ENCODE measurements at places on chromosomes 4 and X. TPM values are rescaled to one million over a fixed set of nuclear protein-coding genes. Genes with fewer than 3 reads are reported as not detected.

- DNase-seq = no peak
Measured at GRCh38 chr4:19508442-19508841, 743.3 kb upstream of the SLIT2 start.

LARP1B gene
- total RNA-seq = 19.5 TPM

DNA sequence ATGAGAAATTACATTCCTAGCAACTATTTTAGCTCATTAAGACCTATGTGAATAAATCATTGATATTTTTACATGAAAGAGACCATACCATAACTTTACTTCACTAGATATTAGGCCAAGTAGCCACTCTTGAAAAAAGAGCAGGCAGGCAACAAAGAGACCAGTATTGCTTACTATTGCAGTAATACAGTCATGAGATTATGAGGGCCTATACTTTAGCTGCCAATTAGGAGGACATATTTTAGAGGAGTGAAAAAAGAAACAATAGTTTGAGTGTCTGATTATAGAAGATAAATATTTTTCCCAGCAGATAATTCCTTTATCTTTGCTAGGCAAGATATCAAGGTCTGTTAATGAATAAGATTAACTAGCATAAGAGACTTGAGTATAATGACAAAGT lies 739.0 kb downstream of the GRID2 start:
- no peak for DNase-seq

GRCh38 chr4:93722446-93722845 lies 106.1 kb upstream of the ATOH1 start:
- DNase-seq = no peak

SGMS2 gene
- 88.8 TPM for total RNA-seq

DNA sequence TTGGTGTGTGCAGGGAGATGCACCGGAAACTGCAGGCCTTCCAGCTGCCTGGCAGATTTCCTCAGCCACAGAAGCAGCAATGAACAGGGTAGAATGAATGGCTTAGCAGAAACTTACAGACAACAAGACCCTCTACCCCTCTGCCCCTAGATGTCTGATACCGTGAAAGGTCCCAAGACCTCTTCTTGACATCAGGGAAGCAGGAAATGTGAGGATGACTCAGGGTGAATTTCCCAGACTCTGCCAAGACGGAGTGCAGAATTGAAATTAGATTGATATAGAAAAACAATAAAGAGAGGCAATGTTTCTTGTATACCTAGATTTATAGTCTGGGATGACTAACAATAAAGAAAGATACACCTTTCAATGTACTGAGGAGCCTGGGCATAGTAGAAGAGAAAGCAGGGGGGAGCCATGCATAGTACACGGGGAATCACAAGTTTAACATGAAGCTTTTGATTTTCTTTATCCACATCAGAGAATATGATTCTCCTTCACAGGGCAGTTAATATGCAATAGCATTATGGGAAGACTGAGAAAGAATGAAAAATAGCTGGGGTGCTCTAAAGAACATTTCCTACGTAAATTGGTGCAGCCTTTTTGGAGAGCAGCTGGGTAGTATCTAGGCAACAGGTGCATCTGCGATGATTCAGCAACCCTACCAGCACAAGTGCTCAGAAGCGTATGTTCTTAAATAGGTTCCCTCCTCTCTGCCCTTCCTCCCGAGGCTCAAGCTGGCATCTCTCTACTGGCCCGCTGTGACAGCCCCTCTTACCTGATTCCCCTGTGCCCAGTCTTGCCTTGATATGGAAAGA lies 18.3 kb upstream of the CXCR3 start:
- no peak for DNase-seq
